AG10803 (cell line): ENCODE measurements at places on chromosomes 6 and 20.

DNA sequence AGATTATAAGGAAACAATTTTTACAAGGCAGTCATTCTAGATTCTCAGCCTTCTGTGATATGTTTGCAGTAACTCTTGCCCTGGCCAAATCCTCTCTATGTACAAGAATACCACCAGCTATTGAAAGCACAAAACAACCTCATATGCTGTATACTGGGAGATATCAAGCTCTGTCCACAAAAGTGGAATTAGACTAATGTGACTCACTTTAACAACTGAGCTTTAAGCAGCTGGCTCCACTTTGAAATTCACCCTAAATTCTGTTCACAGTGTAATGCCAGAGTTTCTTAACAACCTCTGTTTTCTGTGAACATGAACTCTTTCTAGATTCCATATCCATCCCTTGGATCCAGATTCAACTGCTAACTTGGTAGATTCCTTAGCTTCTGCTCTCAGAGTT lies 47.6 kb downstream of the CHD6 start:
- peak; percentile 13 for DNase-seq

- no peak for DNase-seq
Observed at GRCh38 chr20:50415021-50415515, 95.1 kb upstream of the PTPN1 start.

GRCh38 chr20:44896583-44896982 lies 11.1 kb downstream of the YWHAB start:
- peak; percentile 58 for DNase-seq

- no peak for DNase-seq
Observed at GRCh38 chr6:163651426-163651825, 236.9 kb downstream of the QKI start.
